ENCODE measurements at places on chromosomes 7 and 10.
A peak's percentile ranks its signal among the peaks of the same experiment; 100 is the strongest.

GRCh38 chr7:139709485-139709884, 68.3 kb downstream of the HIPK2 start:
- DNase-seq, result no peak

DNA sequence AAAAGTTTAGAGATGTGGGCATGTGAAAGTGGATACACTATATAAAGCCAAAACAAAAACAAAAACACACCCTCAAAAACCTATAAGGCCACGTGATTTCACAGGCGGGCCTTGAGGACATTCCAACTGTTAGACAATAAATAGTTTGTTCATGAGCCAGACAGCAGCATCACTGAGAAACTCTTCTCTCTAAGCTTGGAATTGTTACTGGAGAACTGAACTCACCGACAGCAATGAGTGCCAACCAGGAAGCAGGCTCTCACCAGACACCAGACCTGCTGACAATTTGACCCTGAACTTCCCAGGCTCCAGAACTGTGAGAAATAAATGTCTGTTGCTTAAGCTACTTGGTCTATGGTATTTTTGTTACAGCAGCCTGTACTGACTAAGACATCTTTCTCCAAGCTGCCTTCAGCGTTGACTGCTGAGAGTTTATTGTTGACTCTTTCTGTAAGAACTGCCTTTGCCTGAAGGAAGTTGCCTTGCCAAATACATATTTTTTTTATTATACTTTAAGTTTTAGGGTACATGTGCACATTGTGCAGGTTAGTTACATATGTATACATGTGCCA, 107.5 kb downstream of the EPDR1 start:
- DNase-seq, result no peak

DNA sequence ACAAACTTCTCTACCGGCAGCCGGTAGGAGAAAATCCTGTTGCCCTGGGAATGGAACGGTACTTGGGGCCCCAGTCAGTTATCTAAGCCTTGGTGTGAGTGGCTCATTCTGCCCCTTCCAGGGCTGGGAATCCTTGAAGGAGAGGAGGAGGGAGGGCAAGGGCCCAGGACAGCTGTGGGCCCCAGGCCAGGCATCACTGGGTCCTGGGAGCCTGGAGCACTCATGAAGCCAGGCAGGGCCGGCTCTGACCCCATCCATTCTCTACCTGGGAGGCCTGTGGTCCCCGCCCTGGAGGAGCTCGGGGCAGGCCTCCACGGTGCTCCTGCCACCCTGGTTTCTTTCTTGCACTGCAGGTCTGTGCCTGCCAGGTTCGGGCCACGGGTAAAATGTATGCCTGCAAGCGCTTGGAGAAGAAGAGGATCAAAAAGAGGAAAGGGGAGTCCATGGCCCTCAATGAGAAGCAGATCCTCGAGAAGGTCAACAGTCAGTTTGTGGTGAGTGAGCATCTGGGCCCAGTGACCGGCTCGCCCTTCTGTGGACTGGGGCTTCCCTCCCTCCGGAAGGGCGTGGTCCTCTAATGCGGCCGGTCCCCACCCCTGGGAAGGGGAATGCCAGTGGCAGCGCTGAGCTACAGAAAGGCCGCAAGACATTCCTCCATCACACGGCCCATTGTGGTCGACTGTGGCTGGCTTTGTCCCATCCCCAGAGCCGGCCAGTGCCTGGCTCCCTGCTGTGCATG, 111.3 kb downstream of the RGS10 start:
- no peak for DNase-seq

DNA sequence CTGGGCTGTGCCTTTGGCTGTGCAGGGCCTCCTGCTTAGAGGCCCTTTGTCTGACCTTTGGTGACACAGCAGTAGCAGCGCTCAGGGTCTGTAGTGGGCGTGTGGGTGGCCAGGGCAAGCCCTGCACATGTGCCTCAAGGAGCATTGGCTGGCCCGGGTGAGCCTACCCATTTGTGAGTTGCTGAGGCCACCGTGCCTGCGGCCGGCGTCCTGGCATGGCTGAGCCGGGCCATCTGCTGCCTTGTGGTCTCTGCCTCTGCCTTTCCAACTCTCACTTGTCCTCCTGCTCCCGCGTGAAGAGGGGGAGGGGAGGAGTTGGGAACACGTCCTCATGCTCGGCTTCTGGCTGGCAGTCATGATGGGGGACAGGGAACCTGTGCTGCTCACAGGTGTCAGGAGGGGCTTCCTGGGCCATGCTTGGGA, 9.2 kb upstream of the ORAI2 start:
- DNase-seq, result no peak

GRCh38 chr7:223118-223800, 30.9 kb downstream of the FAM20C start:
- no peak for DNase-seq

DNA sequence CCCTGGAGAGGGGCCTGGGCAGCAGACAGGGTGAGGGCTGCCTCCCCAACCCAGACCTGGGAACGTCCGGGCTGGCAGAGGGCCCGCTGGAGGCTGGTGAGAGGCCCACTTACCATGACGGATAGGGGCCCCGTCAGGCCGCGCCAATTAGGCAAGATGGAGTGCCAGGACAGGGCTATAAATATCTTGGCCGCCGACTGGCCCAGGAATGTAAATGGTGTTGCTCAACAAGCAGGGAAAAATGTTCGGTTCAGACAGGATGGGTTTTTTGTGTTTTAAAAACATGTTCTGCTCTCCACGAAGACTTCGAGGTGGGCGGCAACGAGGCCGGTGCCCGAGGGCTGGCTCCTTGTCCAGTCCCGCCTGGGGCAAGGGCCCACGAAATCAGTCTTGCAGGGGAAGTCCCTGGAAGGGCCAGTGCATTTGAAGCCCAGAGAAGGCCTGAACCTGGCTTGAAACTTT, 35.8 kb upstream of the ELN start:
- DNase-seq, result no peak

GRCh38 chr10:89171263-89171872, 35.7 kb downstream of the CH25H start:
- no peak for DNase-seq

DNA sequence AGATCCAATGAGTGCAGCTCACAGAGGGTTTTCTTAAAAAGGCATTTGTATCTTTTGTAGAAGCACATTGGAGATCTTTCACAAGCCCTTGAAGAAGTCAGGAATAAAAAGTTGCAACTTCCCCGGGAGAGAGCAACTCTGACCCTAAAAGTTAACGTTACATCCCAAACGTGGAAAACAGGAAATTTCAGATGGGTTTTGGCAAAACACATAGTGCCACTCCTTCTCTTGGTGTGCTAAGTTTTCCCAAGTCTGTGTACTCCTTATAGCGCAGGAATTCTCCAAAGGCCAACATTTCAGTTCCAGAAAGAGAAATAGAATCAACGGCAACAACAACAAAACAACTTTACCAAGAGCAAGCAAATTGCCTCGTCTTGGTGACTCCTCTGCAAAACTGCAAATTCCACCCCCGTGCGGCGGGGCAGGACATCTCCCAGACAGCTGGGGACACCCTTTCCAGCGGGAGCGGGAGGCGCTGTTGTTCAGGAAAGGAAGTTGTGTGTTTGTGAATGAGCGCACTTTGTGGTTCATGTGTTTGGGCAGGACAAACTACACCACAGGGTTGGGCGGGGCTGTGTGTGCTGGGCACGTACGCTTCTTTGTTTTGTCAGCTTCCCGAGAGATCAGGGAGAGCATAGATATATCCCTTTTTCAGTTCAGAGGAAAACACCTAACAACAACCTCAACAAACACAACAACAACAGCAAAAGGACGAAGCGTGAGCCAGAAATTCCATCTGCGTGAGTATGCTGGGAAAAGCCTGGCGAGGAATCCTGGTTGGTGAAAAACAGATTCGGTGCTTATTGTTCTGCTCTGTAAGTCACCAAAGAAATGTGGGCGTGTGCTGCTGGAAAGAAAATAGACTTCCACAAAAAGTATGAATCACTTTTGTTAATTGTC, 294.7 kb upstream of the PITRM1 start:
- DNase-seq, result peak; percentile 19

DNA sequence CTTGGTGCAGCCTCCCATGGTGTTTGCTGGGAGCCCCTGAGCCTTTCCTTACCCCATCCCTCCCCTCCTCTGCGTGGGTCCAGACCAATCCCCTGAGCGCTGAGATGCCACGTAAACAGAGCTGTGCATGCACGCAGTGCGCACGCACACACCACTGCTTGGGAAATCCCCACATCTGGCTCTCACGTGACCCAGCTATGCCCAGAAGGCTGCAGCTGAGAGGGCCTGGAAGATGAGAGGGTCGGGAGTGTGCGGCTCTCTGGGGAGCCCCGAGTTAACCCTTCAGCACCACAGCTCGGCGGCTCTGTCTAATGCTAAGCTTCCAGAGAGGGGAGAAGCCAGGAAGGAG, 177.2 kb downstream of the SH3PXD2A start:
- peak; percentile 93 for DNase-seq

DNA sequence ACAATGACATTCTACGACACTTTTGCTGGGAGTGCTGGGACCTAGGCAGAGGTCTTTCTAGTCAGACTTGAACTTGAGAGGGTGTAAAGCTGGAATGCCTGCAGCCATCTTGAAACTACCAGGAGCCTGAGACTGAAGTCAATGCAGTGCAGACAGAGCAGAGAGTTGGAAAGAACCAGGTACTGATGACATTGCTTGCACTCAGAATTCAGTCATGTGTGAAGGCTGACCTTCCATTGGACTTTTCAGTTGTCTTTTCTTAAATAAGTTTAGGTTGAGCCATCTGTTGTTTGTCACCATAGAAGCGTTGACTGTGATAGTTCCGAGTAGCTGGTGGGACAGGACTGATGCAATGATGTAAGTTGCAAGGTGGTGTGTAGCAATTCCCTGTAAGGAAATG, 3.1 kb upstream of the PLPP4 start:
- DNase-seq, result no peak

DNA sequence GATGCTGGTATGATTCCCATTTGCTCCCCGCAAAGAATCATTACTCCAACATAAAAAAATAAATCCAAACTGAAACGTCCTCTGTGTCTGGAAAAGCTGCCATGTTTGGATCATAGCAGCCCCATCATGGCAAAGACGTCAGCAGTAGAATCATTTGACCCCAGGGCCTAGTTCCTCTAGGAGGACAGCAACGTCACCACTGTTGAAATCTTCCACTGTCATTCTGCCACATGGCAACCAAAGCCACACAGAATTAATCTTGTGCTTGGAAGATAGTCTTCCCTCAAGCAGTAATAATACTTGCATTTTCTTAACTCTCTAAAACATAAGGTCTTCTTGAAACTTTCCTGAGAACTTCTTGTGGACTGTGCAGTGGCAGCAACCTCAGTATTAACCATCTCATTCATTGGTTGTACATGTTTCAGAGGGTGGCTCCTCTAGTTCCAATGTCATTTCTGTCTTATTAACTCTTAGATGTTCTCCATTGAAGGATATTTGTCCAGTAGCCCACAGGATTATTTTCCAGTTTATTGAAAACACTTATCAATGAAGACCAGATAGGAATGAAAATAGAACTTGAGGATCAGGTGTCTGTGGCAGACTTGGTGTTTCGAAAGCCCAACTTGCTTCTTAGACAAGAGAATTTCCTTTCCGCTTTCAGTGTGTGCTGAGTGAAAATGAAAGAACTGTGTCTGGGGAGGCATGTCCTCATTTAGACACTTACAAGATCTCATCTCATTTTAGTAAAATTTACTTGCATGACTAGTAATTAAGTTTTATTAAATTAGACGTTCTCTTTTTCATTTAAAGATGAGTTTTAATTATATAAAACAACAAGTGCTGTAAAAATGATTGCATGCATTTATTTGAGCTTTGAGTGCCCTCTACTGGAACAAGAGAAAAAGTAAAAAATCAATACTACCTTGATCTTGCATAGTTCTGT, 28.9 kb upstream of the INHBA start:
- no peak for DNase-seq

DNA sequence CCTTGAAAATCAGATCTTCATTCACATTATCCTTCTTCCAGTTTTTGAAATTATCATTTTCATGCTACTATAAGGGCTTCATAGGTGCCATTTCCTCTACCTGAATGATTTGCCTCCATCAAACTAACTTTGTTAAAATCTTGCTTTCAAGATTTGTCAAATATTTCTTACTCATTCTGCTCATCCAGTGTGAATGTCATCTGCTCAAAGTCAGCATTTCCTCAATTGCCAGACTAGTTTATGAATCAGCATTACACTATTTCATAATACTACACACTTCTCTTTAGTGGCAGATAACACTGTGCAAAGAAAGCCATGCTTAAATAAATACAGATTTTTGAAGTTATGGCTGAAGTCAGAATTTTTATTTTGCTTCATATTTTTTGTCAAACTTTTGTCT, 21.3 kb upstream of the LIPF start:
- DNase-seq, result no peak

DNA sequence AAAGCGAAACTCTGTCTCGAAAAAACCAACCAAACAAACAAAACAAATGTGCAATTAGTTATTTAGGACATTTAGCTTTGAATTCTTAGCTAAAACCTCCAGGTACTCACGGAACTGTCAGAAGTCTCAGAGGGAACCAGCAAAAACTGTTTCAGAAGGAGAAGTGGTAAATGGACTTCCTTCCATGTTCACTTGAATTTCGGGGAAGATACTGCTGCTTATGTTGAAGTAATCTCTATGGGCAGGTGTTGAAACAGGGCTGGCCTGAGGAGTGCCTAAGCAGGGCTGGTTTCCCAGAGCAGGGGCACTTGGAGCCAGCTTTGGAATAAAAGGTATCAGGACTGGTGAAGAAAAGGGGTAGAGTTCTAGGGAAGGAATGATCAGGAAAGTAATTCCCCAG, 2.4 kb upstream of the EXOC6 start:
- no peak for DNase-seq

DNA sequence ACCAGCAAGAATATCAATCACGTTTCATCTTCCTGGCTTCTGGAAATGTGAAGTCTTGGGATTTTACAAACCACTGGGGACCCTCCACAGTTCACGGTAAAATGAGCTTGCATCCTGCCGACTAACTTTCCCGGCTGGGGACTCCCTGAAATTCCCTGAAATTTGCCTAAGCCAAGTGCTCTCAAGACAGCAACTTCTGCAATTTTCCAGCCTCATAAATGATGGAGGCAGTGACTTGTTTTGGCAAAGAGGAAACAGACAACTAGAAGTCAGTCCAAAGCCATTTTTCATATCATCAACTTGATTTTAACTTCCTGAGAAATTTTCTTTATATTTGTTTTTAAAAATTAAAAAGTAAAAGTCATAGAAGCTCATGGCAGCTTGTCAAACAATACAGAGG, 212.3 kb downstream of the FANK1 start:
- DNase-seq, result no peak

GRCh38 chr10:129161150-129161549, 305.9 kb upstream of the MGMT start:
- no peak for DNase-seq

- no peak for DNase-seq
Measured at GRCh38 chr10:127158662-127159061, 37.7 kb downstream of the INSYN2A start.

GRCh38 chr10:89213191-89213808, 6.2 kb upstream of the CH25H start:
- DNase-seq, result peak; percentile 62

- no peak for DNase-seq
Measured at GRCh38 chr10:129659508-129660268, 192.6 kb downstream of the MGMT start.
